Esophagus squamous epithelium (tissue), 5 donors: ENCODE measurements at places on chromosomes 6 and 20.

GRCh38 chr20:25054096-25054820, 3.7 kb downstream of the ACSS1 start:
- DNase-seq = no peak

GRCh38 chr6:158502263-158502950, 57.5 kb upstream of the TMEM181 start:
- no peak for DNase-seq

DNA sequence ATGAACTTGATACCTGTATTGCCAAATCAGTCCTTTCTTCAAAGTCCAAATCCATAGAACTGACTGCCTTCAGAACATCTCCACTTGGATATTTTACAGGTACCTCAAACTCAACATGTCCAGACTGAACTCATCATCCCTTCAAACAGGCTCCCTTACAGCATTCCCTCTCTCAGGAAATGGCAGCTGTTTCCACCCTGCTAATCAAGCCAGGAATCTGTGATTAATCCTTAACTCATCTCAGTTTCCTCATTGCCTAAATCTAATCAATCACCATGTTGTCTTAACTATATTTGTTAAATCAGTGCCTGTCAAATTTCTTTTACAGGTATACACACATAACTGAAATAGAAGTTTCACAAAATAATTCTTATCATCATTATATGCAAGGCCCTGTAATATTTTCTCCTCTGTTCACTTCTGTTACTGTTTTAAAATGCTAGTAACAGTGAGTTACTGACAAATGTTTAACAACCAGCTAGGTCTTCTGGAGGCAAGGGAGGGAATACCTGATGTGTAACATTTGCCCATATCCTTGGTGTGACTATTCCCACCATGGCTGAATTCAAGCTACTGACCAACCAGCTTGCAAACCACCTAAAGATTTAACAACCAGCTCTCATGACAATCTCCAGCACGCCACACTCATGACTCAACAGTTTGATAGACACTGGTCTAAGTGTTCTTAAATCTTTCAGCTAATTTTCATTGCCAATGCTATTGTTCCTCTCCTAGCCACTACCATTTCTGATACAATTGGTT, 124.9 kb downstream of the ADAT2 start:
- no peak for DNase-seq

DNA sequence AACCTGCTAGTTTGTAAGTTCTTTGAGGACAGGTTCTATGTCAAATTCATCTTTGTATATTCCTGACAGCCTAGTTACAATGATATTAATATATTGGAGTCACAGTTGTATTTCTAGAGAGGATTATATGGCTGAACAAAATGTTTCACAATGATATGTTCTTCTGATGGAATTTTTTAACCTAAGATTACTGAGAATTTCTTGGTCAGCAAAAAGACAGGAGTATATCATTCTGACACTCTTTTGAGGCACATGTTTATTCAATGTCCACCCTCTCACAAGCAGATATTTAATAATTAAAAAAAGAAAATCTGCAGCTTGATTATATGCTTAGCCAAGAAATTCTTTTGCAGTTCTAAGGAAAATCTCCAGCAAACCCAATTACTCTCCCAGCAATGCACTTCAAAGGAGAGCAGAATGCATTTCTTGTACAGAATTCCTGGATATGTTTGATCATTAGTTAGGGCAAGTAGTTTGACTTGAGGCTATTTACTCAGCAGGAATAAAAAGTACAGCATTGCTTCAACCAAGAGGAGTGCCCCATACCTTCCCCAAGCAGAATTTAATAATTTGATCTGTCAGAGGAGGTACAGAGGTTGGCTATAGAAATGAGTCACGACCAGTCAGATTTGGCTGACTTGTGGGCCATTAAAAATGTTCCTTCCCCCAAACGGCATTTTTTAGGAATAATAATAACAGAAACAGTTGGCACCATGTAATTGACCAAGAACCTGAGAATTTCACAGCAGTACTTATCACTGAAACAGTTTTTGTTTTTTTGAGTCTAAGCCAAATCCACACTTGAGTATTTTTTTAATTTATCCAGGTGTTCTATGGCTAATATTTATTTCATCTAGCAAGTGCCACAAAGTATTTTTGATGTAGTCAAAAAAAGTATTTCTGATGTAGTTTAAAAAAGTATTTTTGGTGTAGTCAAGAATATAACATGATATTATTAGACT, 508.1 kb upstream of the FLRT3 start:
- DNase-seq = no peak

DNA sequence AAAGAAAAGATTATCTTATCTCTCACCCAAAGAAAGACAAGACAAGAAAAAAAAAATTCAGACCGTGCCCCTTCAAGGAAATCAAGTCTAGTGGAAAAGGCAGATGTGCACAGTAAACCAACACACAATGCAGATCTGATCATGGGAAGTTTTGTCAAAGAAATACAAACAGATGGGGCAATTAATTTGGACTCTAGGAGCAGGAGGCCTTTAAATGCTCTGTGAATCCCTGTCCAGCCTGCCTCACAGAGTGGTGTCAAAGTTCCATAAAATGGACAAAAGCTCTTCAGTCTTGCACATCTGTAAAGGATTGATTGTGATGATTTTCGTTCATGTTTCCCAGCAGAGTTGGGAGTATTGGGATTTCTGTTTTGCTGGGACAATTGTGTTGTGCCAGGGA, 53.1 kb upstream of the TGM3 start:
- DNase-seq = no peak

DNA sequence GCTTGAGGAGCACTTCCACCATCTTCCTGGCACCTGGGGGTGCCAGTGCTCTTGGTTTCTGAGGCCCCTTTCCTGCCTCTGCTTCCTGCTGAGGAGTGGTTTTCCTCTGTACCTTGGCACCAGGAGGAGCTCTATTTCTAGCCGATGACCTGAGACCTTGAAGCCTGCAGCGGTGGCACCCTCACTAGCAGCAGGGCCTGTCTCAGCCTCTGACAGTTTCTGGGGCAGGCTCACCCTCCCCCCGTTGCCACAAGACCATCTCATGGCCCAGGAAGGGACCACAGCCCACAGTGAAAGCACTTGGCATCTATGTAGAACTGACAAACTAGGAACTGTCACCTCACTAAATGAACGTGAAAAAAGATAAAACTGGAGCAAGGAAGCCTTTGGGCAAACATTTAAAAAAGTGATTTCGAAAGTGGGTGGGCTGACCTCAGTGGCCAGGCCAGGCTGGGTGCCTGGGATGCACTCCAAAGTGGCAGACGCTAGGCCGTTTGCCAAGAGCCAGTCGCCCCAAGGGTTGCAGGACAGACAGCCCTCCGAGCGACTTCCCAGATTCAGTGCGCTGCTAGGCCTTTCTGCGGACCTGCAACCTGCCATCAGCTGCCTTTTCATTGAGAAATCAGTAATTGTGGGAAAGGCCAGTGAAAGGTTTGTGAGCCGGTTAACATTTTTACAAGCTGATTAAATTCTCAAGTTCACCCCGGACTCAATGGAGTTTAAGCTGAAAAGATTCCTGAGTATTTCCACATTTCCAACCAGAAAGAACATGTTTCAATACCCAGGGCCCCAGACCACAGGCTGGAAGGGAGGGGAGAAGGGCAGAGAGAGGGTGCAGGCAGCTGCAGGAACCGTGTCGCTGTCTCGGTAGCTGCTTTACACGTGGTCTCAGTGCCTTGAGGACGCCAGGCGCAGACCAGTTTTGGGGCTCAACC, 303.7 kb downstream of the ESR1 start:
- no peak for DNase-seq

DNA sequence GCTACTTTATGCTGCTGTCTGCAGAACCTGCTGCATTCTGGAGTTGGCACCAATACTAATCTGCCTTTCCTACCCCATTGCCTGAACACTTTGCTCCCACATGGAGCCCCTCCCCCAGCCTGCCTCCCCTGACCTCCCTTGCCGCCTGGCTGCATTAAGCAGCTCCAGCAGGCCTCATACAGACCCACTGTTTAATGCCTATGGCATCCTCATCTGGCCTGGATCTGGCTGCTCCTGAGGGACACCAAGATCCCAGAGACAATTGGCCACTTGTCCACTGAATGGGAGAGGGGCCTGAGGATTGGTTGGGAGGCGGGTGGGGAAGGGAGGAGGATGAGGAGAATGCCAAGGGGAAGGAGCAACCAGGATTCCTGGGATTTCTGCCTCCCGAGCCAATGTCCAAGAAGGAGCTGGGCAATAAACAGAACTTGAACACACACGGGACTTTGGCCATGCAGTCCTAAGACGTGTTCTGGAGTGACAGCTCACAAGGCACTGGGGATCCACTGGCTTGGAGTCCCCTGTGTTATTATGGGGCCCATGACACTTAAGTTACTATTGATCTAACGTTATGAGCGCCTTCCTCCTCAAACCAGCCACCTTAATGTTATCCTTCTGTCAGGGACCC, 10.4 kb upstream of the KCNK5 start:
- no peak for DNase-seq

- DNase-seq = no peak
Observed at GRCh38 chr6:145350928-145351327, 384.4 kb downstream of the EPM2A start.

DNA sequence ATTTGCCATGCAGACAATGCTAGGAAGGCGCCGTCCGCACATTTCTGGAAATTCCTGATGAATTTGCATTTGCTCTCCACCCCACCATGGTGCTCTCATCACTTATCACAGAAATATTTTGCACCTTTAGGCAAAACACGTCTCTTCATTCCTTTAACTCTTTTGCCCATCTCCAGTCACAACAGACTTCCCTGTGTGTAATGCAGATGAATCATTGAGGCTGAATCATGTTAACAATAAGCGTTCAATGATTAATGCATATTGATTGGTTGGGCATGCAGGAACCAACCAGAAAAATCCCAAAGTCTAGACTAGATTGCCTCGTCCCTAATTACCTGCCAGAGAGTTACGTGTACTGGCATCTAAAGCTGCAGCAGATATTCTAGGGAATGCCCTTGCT, 80.0 kb upstream of the ATXN1 start:
- no peak for DNase-seq

- no peak for DNase-seq
Observed at GRCh38 chr20:7866285-7866684, 74.0 kb downstream of the HAO1 start.

- DNase-seq = no peak
Observed at GRCh38 chr6:84453499-84453898, 226.1 kb upstream of the CEP162 start.

GRCh38 chr6:23111984-23112383, 542.6 kb downstream of the HDGFL1 start:
- no peak for DNase-seq

DNA sequence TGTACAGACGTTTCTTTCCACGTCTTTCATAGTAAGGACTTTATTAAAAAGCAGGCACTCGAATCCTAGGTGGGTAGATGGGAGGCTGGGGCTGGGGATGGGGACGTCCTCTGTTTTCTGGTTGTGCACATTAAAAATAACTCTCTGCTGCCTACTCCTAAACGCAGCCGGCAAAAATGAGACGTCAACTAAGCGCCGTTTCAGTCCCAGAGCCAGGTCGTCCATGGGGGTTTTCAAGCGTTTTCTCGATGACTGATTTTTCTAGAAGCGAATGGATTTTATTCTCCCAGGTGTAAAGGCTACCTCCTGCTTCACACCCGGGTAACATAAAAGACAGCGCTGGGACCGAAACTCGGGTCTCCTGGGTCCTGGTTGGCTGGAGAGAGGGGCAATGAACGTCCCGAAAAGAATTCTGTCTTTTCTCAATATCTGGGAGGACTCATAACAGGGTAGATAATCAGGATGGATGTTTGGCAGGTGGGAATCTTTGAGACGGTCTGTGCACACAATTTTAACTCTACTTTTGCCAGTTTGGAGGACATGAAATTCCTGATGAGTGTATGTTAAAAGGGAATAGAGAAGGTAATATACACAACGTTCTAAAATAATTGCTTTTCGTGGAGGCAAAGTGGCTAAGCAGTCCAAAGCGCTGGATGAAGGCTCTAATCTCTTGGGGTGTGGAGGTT, 25.2 kb downstream of the GPX6 start:
- no peak for DNase-seq

GRCh38 chr6:130018744-130019325, 454 bp downstream of the L3MBTL3 start:
- DNase-seq = no peak

DNA sequence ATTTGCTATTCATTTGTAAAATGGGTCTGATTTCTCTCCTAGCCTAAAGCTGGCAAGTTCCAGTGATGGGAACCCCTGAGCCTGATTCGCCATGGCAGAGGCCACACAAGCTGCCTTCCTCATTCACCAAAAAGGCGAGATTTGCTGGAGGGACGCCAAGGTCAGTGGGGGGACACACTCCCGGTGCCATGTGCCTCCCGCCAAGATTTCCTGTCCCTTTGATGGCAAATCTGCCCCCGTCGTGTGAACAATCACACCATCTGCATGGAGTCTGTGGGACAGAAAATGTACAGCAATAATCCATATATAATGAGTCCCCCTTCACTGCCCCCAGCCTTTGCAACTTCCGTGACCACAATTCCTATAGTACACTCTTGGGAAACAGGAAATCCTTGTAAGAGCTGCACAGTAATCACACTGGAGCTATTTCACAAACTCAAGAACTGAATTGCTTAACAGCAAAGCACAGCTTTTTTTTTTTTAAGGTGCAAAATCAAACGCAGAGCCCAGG, 15.7 kb upstream of the IGF2R start:
- no peak for DNase-seq

DNA sequence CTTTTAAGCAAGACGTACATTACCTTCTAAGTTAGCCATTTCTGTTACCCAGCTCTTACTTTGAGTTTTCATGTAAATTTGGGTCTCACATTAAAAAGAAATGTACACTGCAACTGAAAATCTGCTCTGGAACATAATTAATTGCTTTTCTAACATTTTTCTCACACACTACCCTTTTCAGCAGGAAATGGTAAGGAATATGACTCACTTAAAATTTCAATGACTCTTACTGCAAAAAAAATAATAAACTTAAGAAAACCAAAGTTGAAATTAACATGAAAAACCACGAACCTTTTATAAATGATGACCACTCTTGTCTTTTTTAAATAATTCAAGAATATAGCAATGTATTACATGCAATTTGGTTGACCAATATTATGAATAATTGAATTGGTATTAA, 1.3 kb downstream of the CGA start:
- DNase-seq = no peak

DNA sequence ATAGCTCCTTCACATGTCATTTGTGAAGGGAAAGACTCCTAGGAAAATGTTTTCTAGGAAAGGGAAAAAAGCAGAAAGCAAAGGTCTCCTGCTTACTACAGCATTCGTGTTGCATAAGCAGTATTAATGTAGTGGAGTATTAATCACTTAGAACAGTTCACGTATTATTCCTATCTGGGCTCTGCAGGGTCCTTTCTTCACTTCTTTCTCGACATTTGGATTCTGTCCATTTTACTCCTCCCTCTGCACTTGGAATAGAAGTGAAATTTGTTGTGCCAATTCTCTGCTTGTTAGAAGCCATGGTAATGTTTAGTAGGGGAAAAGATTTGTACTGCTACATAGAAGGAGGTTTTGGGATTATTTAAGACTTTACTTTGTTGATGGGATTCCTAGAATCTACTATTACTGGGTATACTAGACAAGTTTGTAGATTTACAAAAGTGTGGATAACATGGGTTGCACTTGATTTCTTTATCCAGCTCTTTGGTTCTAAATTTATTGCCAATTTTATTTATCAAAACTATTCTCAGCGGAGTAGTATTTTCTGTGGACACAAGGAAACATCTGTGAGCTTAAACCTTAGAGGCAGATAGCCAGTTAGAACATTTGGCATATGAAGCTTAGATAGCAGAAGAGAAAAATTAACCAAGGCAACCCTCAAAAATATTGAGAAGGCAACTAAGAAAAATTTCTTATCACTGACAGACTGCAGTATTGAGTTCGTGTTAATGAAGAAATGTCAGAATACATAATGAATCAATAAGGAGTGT, 108.4 kb upstream of the ESR1 start:
- no peak for DNase-seq

- DNase-seq = no peak
Observed at GRCh38 chr6:149834513-149835481, 29.4 kb downstream of the LRP11 start.

- no peak for DNase-seq
Observed at GRCh38 chr20:53845980-53846379, 224.4 kb downstream of the BCAS1 start.
